ENCODE measurements at places on chromosomes 1 and 21.

DNA sequence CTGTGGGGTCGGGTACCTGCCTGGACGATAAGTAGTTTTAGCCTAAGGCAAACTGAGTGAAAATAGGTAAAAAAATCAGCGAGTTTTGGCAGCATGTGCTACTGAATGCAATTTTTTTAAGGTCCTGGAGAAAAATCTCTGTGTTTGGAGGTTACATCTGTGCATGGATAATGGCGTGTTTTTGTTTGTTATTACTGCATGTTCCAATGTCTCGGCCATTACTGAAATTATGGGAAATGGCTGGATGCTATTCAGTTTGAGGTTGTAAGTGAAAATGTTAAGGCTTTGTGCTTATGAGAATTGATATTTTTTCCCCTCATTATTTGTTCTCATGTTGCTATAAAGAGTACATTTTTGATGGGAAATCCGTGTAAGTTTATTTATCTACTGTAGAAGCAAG, 441.7 kb downstream of the PRDM2 start:
- no peak for DNase-seq

DNA sequence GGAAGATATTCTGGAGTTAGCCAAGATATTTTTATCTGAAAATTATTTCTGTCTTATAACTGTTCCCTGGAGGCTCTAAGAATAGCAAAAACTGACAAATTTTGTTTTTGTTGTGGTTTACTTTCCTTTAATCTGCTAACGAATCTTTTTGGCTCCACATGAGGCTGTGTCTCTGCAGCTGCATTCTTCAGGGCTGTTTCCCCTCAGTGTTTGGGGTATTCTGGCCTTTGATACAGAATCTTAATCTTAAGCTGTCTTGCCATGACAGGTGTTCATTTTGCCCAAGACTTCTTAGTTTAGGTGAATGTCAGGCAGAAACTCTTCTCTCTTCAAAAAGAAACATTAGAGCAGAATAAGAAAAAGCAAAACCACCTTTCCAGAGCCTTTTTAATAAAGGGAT, 83.8 kb downstream of the GABPA start:
- no peak for DNase-seq

GRCh38 chr21:42057851-42058437, 13.2 kb upstream of the UMODL1 start:
- no peak for DNase-seq

- no peak for DNase-seq
These were observed 329.2 kb downstream of the TGFB2 start for GRCh38 chr1:218674280-218674773.

DNA sequence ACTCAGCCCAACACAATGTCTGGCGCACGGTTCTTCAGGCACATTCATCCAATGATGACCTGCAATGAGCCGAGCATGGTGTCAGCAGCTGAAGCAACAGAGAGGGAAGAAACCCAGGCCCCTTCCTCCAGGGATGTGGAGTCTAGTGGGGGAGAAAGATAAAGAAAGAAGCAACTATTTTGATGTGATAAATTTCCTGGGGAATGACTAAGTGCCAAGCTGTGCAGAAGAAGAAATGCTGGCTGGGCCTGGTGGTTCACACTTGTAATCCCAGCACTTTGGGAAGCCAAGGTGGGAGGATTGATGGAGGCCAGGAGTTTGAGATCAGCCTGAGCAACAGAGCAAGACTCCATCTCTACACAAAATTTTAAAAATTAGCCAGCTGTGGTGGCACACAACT, 561.8 kb downstream of the KIF26B start:
- no peak for DNase-seq

DNA sequence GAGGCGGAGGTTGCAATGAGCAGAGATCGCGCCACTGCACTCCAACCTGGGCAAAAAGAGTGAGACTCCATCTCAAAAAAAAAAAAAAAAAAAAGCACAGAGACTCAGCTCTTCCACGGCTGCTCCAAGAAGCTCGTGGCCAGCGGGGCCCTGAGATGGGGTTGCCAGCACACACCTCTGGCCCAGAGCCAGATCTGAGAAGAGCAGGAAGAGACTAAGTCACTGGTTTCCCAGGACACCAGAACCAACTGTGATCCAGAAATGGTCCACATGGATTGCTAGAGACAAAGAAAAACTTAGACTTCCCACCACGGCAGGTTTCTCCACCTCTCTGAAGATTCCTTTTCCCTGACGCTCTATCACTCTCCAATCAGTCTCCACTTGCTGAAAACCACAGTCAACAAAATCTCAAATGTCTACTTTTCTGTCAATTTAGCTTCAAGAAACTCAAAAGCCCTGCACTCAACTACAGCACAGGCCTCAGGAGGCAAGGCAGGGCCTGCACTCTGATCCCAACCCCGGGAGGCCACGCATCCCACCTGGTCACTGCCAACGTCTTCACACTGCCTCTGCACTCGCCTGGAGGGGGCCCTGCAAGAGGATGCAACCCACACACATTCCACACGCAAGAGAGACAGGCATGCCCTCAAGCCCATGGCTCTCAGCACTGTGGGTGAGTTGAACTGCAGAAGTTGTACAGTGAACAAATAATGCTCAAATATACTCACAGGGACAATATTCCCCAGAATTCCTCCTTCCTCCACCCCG, 79.0 kb downstream of the NPHP4 start:
- DNase-seq, result no peak

DNA sequence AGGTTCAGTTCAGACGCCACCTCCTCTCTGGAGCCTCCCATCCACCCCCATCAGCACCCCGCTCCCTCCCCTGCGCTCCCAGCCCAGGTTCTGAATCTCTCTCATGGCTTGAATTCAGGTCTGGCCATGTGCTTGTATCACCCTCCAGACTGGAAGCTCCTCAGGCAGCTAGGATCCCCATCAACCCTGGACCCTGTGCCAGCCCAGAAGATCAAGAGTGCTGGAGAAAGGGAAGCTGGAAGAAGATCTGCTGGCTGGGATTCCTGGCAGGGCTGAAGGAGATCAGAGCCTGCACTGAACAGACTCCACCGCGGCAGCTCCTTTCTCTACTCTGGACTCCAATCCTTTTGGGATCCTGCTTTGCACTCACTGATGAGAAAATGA, 11.7 kb upstream of the TINAGL1 start:
- no peak for DNase-seq

- no peak for DNase-seq
These were observed 20.6 kb upstream of the PLEKHA6 start for GRCh38 chr1:204380293-204380831.

DNA sequence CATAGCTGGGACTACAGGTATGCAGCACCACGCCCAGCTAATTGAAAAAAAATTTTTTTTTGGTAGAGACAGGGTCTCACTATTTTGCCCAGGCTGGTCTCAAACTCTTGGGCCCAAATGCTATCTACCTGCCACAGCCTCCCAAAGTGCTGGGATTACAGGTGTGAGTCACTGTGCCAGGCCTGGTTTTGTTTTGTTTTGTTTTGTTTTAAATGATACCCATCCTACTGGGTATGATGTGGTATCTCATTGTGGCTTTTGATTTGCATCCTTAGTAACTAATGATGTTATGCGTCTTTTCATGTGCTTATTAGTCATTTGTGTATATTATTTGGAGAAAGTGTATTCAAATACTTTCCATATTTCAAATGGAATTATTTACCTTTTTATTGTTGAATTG, 142.3 kb downstream of the VPS13D start:
- DNase-seq, result no peak

Measured in NCI-H2171 (cell line).